ENCODE measurements at places on chromosomes 2 and 18.

DNA sequence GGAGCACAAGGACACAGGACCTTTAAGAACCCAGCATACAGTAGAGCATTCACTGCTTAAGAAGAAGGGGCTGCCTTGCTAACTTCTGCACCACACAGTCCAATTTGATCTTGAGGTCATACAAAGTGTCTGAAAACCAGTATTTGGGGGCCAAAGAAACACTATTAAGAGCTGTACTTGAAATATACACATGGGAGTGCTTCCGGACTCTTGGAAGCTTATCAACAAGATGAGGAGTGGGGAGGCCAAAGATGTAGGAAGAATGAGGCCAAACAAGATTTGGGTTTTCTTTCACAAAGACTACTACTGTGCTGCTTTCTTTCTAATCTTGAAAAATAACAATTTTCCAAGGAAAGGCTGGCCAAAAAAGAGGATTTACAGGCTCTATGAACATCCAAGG, 24.8 kb upstream of the MALL start:
- DNase-seq = no peak
- no peak overlapping the region for H3K27ac ChIP-seq
- no peak overlapping the region for H3K4me3 ChIP-seq
- H3K36me3 ChIP-seq = peaks cover 9% of the 10 kb centered on the region

- no peak overlapping the region for H3K4me3 ChIP-seq
- peaks cover 6% of the 10 kb centered on the region for H3K4me1 ChIP-seq
- DNase-seq = no peak
- H3K36me3 ChIP-seq = no peaks in the 10 kb centered on the region
- H3K27me3 ChIP-seq = no peaks in the 10 kb centered on the region
Observed at GRCh38 chr2:230268606-230269243, 43.2 kb downstream of the SP140 start.

GRCh38 chr2:54614819-54615218, 108.6 kb upstream of the EML6 start:
- no peak for DNase-seq
- H3K4me1 ChIP-seq = peaks cover 100% of the 10 kb centered on the region
- H3K4me3 ChIP-seq = no peak overlapping the region
- H3K27ac ChIP-seq = peak overlapping the region; percentile 43

- no peak overlapping the region for H3K4me3 ChIP-seq
- no peaks in the 10 kb centered on the region for H3K27me3 ChIP-seq
- no peak overlapping the region for H3K27ac ChIP-seq
- no peak for DNase-seq
- no peaks in the 10 kb centered on the region for H3K4me1 ChIP-seq
Observed at GRCh38 chr2:174121612-174122011, 126.7 kb downstream of the OLA1 start.
